ENCODE measurements at places on chromosomes 12 and 14.

- no peak for DNase-seq
Measured at GRCh38 chr12:126602612-126603011, 1537.4 kb downstream of the AACS start.

DNA sequence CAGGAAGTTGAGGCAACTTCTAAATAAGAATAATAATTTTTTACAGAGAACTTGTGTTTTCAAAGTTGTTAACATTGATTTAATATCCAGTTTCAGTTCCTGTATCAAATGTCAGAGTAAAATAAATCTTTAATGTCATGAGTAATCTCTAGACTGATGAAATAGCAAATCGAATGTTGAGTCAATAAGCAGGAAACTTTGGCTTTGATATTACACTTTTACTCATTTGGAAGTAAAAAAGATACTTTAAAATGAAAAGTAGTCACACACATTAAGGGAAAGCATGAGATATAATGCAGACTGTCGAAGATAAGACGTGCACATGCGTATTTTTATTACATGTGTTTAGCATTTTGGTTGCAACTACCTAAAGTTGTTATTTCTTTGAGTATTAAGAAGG, 78.2 kb upstream of the PTGDR start:
- DNase-seq, result no peak

GRCh38 chr12:105157606-105158005, 50.1 kb downstream of the WASHC4 start:
- DNase-seq, result no peak

- no peak for DNase-seq
Measured at GRCh38 chr12:122352394-122352793, 70.1 kb downstream of the CLIP1 start.

GRCh38 chr12:101021442-101021841, 188.6 kb downstream of the SLC5A8 start:
- DNase-seq, result no peak

DNA sequence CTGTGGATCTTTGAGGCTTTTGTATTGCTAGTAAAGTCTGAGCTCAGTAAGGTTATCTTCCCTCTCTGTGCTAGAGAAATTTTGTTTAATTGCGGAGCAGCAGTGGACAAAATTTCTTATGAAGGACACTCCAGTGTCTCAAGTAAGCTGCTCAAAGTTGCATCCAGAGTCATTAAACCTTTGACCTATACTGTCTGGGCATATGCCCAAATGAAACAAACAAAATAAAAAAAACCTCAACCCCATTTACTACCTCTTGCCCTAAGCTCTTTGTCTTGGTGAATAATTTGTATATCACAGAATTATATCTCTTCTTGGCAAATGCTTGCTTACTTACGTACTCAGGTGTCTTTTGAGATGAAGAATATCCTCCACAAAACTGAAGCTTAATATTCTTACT, 465.2 kb downstream of the SOX5 start:
- DNase-seq, result no peak

DNA sequence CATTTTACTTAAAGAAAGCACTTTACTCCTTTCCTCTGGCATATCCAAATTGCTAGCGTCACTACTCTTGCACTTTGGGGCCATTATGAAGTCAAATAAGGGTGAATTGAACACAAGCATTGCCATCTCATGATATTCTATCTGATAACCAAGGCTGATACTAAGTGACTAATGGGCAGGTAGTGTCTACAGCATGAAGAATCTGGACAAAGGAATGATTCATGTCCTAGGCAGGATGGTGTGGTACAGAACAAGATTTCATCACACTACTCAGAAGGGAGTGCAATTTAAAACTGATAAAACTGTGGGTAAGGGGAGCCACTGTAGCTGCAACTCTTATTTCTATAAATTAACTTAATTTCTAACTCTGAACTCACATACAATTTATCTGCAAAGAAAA, 7.7 kb upstream of the SLC6A15 start:
- DNase-seq, result no peak

GRCh38 chr12:128549601-128550218, 274.0 kb downstream of the SLC15A4 start:
- no peak for DNase-seq

- DNase-seq, result no peak
Measured at GRCh38 chr14:21263284-21264024, 5.8 kb downstream of the HNRNPC start.

GRCh38 chr12:89020689-89021088, 331.6 kb downstream of the DUSP6 start:
- no peak for DNase-seq

GRCh38 chr12:9114946-9115345, 773 bp downstream of the A2M start:
- no peak for DNase-seq

GRCh38 chr12:64480148-64480547, 28.2 kb downstream of the TBK1 start:
- DNase-seq, result no peak

Data from stimulated activated CD8-positive, alpha-beta memory T cell treated with anti-CD3 and anti-CD28 coated beads, Interleukin-4, amount 100 ng/mL, for 1 hour (primary cell).